ENCODE measurements at places on chromosomes 7 and 10. TPM values are rescaled to one million over a fixed set of nuclear protein-coding genes. Genes with fewer than 3 reads are reported as not detected.

Gene SPDYE6
- total RNA-seq: not detected

Gene ASIC3
- 9.9 TPM for total RNA-seq

Gene DRGX
- total RNA-seq: not detected

Gene EPHA1
- 0.29 TPM for total RNA-seq

Gene SYCE1
- total RNA-seq: not detected

Gene FGFR2
- 0.28 TPM for total RNA-seq

Gene IQUB
- 0.12 TPM for total RNA-seq

Gene EGR2
- 0.52 TPM for total RNA-seq

Measured in A549 treated with GW870086 at 1 μM for 4 hours (cell line).